Renal cortex interstitium (tissue), 15 donors: ENCODE measurements at places on chromosomes 16 and 17.

- peak; percentile 20 for DNase-seq
These were observed 463.2 kb downstream of the TMEM114 start for GRCh38 chr16:8127070-8127469.

- no peak for DNase-seq
These were observed 1.4 kb downstream of the FMNL1 start for GRCh38 chr17:45222996-45223538.

GRCh38 chr16:78034530-78034929 is 12.2 kb downstream of the CLEC3A start:
- DNase-seq, result no peak

GRCh38 chr16:30927789-30928378 is 4.5 kb downstream of the FBXL19 start:
- no peak for DNase-seq

GRCh38 chr17:80959330-80960036 is 32.2 kb upstream of the CHMP6 start:
- DNase-seq, result no peak

DNA sequence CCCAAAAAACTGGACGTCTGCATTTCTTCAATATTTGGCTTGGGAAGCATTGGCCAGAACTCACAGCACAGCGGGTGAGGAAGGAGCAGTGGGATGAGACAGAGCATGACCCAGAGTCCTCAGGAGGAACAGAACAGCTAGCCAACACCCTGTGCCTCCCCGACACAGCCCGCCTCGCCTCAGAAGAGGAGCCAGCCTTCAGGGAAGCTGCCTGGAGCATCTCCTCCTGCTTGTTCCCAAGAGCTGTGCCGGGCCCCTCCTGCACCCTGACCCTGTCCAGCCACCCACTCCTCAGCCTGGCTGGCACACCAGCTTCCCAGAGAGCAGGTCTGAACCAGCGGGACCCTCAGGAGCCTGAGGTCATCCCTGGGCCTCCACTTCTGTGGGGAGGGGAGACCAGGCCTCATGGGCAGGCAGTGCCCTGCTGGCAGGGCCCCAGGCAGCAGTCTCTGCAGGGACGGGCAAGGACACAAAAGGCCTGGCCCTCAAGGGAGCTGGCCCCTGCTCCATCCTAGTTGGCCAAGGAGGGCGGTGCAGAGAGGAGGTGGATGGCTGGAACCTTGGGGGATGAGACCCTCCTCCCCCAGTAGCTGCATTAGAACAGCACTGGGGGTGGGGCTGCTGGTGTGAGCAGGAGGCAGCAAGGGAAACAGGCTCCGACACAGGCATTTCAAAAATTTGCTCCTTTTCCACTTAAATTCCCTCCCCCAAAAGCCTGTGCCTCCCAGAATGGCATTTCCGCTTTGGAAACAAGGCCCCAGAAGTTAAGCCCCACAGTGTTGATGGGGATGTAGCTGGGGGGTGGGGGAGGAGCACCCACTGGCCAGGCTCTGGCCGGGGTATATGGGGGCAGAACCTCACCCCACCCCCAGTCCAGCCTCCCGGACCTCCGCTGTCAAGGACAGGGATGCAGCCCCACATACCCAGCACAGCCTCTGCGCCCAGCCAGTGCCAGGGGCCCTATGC is 1.8 kb upstream of the BCAR1 start:
- DNase-seq, result no peak

- DNase-seq, result no peak
These were observed 18.1 kb upstream of the FOXJ1 start for GRCh38 chr17:76159157-76159556.

- no peak for DNase-seq
These were observed 5.2 kb upstream of the OR1F1 start for GRCh38 chr16:3182608-3183444.

- DNase-seq, result no peak
These were observed 288 bp upstream of the KRT34 start for GRCh38 chr17:41382394-41382793.

- no peak for DNase-seq
These were observed 371.5 kb downstream of the SEC14L1 start for GRCh38 chr17:77512062-77512946.

- DNase-seq, result no peak
These were observed 702 bp downstream of the IRX5 start for GRCh38 chr16:54931120-54932014.

DNA sequence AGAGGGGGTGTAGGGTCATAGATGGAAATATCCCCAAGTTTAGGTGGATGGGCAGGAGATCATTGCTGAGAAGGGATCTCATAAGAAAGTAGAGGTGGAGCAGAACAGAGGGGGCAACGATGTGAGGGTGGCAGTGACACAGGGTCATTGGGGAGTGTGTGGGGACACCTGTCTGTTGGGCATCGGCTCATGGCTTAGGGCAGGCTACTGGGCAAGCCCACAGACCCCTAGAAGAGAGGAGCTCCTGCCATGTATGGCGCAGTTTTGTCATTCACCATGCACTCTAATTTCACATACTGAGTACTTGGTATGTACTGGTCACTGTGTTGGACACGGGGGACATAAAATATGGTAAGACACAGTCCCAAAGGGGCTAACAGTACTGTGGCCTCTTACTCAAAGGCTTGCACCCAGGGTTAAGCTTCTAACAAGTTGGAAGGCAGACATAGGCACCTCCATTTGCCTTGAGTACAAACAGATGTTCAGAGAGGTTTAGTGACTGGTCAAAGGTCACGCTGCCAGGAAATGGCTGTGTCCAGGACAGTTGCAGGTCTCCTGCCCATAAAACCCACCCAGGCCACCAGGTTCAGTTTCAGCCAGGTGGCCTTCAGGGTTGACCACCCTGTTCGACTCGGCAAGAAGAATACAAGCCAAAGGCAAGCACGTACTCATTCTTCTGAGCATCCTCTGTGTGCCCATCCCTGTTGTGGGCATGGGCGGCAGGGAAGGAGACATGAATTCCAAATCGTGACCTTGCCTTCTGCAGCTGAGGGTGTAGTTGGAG is 580.2 kb downstream of the KCNJ18 start:
- DNase-seq, result no peak

DNA sequence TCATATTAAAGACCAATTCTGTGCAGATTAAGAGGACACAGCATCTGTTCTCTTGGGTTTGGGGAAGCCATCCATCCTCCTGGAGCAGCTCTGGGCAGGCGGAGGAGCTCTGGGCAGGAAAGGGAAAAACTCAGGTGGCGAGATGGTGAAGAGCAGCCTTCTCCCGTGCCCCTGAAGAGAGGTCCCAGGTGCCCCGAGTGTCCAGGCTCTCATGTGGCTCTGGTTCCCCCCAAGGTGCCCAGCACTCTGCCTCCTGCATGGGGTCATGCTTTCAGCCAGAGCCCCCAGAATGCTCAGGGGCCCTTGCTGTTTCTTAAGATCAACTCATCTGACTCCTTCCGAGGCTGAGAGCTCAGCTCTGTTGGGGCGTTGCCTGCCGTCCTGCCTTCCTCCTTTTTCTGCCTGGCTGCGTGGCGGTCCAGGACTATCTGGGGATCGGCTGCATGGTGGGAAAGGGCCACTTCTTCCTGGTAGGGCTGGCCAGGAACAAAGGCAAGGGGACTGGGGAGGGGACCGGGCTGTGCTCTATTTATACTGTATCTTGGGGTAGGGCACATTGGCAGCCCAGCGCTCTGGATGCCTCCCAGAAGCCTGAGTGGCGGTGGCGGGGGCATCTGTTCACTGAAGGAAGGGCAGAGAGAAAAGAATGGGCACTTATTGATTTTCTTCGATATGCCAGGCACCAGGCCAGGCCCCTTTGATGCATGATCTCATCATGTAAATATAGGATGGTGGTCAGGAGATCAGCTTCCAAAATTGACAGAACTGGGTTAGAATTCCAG is 103.2 kb upstream of the SDK2 start:
- no peak for DNase-seq

GRCh38 chr17:57038486-57038885 is 46.6 kb upstream of the AKAP1 start:
- no peak for DNase-seq

- peak; percentile 7 for DNase-seq
These were observed 30.0 kb upstream of the KDM6B start for GRCh38 chr17:7803981-7804380.

GRCh38 chr16:14101415-14101814 is 30.3 kb downstream of the MRTFB start:
- no peak for DNase-seq

DNA sequence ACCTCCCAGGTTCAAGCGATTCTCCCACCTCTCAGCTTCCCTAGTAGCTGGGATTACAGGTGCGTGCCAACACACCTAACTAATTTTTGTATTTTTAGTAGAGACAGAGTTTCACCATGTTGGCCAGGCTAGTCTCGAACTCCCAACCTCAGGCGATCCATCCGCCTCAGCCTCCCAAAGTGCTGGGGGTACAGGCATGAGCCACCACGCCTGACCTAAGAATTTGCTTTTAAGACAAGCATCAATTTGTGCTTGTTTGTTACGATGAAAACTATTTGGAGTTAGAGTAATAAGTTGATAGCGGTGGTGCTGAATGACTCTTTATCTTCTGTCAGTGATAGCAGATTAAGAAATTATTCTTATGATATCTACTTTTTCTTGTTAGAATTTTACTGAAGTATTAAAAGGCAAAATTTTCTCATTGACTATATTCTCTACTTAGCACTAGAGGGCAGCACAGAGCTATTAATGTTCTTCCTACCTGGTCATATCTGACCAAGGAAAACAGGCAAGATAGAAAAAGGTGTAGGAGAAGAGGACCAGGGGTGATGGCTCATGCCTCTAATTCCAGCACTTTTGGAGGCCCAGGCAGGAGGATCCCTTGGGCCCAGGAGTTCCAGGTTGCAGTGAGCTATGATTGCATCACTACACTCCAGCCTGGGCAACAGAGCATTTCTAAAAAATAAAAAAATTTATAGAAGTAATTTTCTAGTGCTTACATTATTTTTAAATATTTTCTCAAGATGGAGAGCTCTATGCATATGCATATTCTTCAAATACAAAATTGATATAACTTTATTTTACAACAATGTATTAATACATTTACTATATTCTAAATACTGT is 24.5 kb downstream of the STXBP4 start:
- DNase-seq, result peak; percentile 18

- no peak for DNase-seq
These were observed 16.2 kb downstream of the CLUH start for GRCh38 chr17:2695243-2695960.

GRCh38 chr17:7911116-7911515 is 5.0 kb downstream of the RNF227 start:
- DNase-seq, result no peak

DNA sequence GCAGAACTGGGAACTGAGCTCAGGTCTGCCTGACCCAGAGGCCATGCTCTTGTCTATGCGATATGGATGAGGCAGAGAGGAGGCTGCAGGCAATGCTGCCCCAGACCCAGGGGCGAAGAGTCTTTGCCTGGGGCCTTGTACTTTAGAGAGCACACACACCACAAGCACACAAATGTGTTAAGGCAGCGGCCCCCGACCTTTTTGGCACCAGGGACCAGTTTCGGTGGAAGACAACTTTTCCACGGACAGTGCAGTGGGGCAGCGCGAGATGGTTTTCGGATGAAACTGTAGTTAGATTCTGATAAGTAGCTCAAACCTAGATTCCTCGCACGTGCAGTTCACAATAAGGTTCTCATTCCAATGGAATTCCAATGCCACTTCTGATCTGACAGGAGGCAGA is 6.7 kb downstream of the MT4 start:
- DNase-seq, result no peak

DNA sequence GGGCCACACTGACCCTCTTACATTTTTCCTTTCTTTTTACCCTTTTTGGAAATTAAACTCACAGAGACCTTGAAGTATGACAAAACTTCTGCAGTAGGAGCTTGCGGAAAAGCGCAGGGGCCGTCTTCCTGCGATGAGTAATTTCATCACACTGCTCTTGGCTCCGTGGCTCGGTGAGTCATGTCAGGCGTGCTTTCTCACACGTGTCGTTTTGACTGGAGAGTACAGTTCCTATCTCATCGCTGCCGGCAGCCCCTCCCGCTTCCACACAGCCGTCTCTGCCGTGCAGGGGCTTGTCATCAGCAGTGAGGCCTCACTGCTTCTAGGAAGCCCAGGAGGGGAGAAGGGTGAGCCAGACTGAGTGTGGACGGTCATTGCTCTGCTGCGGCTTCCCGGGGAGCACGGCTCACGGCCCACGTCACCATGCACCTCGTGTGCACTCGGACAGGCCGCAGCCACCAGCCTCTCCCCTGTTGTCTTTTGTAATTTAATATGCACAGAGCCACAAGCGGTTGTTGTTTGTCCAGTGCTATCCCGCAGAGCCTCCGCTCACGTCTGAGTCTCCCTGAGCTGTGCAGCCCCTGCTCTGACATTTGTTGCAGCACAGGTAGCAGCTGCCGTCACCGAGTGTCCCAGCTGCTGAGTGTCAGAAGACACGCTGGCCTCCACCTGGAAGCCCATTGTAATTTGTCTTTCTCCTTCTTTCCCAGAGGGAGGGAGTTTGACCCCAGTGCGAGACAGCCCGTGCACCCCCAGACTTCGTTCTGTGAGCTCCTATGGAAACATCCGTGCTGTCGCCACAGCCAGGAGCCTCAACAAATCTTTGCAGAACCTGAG is 99.4 kb upstream of the CHMP6 start:
- DNase-seq, result no peak

DNA sequence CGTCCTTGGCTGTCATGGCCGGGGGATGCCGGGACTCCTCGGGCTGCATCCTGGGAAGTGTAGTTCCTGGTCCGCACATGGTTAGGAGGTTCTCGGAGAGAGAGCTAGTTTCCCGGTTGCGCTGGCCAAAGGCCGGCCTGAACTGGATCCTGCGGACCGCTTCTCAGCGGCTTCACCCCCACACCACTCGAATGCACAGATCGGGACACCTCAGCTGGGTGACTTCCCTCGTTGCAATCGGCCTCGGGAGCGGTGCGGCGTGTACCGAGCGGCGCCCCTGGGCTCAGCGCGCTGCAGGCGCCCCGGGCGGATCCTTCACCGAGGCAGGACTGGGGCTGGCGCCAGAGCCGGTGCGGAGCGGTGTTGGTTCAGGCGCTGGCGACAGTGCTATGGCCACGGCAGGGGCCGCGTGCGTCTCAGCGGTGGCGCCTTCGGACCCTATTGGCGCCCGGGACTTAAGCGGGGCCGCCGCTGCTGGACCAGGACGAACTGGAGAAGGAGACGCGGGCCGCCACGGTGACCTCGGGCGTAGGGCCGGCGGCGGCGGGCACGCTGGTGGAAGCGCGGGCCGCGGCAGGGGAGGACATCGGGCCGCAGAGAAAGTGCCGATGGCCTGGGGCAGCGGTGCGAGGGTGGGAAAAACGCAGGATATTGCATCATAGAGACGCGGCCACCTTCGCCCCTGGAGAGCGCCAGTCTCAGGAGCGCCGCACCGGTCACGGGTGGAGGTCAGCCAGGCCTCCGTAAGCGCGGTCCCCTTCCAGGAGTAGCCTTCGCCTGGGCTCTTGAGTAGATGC is 11.4 kb downstream of the ZNF629 start:
- DNase-seq, result no peak

DNA sequence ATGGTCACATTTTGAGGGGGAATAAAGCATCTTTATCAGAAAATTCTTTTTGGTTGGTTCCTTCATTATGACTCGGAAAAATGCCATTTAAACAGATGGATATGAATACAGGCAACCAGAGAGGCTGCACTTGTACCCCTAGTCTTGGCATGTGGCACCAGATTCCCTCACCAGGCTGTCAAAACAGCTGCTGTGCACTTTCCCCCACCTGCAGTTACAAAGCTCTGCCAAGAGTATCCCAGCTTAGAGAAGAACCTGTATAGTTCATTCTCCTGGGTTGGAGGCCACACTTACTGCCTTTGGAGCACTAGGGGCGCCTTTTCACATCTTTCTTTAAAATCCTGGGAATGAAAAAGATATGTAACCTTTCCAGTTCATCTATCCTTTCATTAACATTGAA is 190.3 kb downstream of the KIF2B start:
- no peak for DNase-seq

- no peak for DNase-seq
These were observed 392 bp downstream of the ZNF213 start for GRCh38 chr16:3135126-3135715.
